ENCODE measurements at places on chromosomes 7 and 10.

DNA sequence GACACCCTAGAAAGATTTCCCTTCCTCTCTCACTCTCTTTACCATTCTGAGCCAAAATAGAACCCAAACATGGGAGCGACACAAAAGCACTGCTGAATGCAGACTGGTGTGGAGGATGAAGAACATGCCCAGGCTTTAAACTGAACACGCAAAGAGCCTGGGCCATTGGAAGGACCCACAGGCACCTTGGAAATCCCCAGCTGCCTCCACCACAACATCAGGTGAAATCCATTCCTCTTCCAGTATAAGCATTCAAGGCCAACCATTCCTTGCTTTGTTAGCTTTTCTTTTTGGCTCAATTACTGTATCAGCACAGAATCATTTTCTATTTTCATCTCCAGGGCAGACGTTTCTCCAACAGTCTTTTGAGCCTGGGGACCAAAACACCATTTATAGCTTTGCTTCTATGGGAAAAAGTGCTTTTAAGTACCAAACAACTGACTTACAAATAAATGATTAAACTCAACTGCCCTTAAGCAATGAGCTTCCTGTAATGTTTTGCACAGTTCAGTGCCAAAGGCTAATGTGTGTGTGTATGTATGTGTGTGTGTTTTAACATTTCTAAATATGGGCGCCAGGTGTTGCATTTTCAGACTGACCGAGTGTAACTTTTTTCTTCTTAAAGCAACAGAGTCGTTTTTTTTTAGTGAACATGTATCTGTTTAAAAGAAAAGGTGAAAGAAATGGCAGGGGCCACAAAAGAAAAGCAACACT, 16.2 kb upstream of the BLNK start:
- DNase-seq = no peak

DNA sequence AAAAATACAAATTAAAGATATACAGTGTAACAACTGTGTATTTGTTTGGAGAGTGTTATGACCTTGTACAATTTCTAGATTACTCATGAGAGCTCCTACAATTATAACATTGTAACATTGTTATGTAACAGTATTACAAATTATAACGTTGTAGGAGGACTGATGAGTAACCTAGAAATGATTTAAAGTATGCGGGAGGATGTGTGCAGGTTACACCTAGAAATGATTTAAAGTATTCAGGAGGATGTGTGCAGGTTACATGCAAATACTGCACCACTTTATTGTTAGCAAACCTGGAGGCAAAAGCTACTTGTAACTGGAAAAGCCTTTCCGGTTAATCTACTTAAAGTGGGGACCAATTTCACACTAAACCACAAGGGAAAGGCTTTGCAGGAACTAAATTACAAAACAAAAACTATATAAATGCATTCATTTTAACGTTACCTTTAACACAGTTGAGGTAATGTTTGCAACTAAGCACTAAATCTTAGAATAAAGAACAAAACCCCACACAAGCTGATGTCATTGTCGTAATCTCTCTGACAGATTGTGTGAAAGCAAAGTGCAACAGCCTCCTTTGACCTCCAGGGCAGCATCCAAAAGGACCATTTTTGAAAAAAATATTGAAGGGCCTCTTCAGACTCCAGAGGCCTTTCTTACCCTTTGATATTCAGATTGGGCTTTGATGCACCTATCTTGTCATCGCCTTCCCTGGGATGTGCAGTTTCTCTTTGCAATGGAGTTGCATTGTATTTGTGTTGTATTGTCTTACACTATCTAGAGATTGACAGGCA, 522.1 kb upstream of the FOXK1 start:
- DNase-seq = no peak

- no peak for DNase-seq
Measured at GRCh38 chr10:28533186-28533564, 257 bp downstream of the WAC start.

GRCh38 chr7:110804501-110804900, 286.4 kb upstream of the LRRN3 start:
- DNase-seq = no peak

- DNase-seq = no peak
Measured at GRCh38 chr10:46523962-46524471, 32.4 kb downstream of the GPRIN2 start.

DNA sequence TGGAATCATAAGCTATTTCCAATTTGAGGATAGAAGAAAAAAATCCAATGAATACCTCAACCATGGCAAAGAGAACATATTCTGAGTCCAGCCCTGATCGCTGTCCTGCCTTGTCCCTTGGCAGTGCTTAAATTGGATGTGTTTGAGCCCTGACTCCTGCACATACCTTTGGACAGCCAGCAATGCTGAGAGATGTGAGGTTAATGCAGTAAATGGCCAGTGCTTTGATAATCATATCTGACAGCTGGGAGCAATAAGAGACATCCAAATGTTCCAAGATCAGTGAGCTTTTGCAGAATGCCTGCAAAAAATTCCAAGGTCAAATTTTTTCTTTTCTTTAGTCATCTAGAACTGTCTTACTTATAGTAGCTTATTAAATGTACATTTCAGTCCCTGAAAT, 80.1 kb upstream of the LRRC17 start:
- DNase-seq = no peak

DNA sequence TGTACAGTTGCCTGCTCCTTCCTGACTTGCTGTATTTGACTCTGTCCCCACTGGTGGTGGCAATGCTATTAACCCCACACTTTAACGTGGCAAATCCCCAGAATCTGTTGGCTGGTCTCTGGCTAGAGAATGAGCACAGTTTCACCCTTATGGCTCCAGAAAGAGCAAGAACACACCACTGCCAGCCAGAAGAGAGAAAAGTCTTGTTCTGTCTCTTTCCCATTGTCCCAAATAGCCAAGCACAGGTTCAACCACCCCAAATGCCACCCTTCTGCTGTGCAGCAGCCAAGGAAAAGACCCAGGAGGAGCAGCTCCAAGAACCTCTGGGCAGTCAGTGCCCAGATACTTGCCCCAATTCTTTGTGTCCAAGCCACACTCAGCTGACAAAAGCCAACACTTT, 11.3 kb downstream of the SLC16A9 start:
- DNase-seq = no peak

- no peak for DNase-seq
Measured at GRCh38 chr7:106057962-106058927, 53.9 kb downstream of the SYPL1 start.

GRCh38 chr10:60877777-60878120, 66.2 kb downstream of the RHOBTB1 start:
- no peak for DNase-seq

GRCh38 chr10:112701878-112702255, 248.2 kb upstream of the TCF7L2 start:
- no peak for DNase-seq

All from GOT3 (cell line).